ENCODE measurements at places on chromosomes 7 and 10. TPM values are rescaled to one million over a fixed set of nuclear protein-coding genes. Genes with fewer than 3 reads are reported as not detected.

GRCh38 chr10:77072836-77073662 lies 564.6 kb downstream of the KCNMA1 start:
- no peak for DNase-seq

GRCh38 chr7:133484086-133484485 lies 231.2 kb downstream of the EXOC4 start:
- DNase-seq = peak; percentile 6

DNA sequence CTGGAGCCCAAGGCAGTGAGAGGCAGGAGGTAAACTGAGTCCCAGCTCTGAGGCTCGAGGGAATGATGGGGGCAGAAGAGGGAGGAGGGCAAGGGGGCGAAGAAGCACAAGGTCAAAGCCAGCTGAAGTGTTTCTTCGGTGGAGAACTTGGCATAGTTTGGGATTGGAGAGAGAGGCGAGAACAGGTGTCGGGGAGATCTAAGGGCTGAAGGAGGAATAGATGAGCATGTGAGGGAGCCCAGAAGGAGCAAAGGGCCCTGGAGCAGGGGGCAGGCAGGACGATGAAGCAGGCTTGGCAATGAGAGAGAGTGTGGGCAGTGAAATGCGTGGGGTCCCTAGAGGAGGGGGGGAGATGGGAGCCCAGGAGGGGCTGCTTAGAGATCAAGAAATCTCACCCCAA lies 35.9 kb downstream of the SH3PXD2A start:
- DNase-seq = no peak

DNA sequence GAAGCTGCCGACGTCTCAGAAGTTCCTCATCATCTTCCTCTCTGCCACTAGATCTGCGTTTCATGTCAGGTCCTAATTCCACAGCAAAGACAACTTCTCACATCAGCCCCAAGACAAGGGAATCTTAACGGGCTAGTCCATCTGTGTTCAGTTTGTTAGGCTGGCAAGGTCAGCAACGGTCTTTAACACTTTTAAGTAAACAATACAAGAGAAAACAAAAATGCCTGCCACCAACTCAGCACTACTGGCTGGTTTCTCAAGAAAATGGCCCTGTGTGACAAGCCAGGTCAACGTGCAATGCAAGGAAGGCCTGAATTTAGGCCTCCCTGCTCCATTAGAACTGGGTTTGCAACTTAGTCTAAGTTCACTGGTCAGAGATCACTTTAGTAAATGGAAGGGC lies 41.0 kb upstream of the AFAP1L2 start:
- DNase-seq = no peak

DNA sequence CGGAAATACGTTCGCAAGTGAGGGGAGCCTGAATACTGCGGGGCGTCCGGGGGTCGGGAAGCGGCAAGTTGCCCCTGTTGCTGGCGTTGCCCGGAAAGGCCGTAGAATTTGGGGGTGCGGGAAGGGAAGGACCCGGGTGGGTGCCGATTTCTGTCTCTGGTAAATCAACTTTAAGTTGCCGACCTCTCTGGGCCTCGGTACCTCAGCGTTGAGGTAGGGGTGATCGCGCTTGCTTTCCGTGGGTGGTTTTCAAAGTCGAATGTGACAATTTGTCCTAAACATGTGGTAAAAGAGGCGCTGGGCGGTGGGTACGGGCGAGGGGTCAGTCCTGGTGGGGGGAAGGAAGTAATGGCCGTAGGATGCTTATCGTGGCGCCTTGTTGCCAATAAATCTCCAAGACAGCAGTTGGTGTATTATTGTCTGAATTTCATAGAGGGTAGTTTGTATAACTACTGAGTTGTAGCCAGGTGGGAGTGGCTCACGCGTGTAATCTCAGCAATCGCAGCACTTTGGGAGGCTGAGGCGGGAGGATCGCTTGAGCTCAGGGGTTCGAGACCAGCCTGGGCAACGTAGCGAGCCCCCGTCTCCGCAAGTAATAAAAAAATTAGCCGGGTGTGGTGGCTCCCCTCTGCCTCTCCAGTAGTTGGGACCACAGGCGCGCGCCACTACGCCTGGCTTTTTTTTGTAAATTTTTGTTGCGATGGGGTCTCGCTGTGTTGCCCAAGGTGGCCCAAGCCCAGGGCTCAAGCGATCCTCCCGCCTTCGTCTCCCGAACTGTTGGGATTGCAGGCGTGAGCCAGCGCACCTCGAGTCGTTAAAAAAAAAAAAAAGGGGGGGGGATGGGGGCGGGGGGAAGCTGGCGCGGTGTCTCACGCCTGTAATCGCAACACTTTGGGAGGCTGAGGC lies 644 bp downstream of the BUD23 start:
- no peak for DNase-seq

DNA sequence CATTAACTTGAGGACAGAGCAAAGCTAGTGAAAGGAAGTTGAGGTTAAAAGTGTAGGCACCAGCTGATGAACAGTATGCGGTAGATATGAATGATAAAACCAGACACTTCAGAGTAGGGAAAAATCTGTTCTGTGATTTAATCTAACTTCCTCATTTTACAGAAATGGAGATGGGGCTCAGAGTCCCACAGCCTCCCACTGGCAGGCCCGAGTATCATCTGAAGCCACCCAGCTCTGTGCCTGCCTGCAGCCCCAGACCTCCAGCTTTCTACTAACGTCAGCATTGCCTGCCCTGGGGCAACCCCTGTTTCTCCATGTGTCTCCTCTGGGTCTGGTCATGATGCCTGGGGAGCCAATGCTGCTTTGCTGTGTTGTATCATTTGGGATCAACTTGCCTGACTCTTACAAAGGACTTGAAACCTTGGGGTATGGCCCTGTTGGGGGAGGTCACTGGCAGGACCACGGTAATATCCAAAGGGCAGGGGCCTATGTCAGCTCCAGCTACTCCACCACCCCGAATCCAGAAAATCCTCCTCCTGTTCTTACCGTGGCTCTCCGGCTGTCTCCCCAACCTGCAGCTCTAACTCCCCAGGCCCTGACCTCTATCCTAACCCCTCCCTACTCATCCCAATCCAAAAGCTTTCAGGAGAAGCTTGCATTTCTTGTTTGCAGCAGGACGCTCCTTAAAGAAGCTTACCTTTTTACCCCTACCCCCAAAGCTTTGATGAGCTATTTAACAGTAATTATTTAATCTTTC lies 56.2 kb upstream of the NPY start:
- DNase-seq = no peak

DNA sequence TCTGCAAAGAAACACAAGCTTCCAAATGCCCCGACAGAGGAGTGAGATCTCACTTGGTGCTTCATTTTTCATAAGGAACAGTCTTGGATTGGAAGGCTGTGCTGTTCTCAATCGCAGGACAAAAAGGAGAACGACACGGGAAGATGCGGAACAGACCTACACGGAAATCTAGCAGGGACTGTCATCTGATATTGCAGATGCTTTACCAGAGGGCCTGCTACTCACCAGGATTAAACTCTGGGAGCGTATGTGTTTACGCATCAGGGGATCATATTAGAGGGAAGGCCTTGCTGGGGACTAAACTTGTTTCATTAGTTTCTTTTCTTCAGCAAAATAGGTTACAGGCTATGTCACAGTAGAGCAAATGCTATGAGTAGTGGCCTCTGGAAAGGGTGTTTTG lies 82.8 kb upstream of the EEPD1 start:
- DNase-seq = no peak

DNA sequence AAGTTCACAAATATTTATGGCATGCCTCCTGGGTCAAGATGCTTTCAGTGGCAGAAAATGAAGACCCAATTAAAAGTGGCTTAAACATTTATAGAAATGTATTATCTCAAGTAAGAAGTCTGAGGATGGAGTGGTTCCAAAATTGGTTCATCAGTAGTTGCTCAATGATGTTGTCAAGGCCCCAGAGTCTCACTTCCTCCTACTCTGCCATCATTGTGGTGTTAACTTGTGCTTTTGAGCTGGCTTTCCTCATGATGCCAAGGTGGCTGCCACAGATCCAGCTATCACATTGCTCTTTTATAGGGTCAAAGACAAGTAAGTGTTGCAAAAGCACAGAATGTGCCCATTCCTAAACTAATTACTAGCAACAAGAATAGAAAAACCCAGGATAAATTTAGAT lies 404.6 kb upstream of the NRP1 start:
- no peak for DNase-seq

- no peak for DNase-seq
These were observed 113.4 kb downstream of the REEP3 start for GRCh38 chr10:63634488-63635065.

DNA sequence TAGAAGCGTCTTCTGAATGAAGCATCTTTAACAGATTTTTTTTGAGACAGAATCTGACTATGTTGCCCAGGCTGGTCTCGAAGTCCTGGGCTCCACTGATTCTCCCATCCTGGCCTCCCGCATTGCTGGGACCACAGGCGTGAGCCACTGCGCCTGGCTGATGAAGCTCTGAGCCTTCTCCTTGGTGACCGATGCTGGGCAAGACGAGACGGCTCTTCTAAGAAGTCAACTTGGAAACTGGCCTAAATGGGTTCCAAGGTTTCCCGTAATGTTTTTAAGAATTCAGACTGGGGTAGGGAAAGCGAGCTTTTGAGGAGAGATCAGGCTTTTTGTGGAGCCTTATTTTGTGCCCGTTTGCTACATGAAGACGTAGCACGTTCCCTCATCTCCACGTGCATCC lies 224.5 kb downstream of the ZMYND11 start:
- no peak for DNase-seq

DNA sequence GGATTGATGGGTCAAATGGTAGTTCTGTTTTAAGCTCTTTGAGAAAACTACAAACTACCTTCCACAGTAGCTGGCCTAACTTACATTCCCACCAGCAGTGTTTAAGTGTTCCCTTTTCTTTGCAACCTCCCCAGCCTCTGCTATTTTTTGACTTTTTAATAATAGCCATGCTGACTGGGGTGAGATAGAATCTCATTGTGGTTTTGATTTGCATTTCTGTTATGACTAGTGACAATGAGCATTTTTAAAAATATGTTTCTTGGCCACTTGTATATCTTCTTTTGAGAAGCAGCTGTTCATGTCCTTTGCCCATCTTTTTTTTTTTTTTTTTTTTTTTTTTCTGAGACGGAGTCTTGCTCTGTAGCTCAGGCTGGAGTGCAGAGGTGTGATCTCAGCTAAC lies 155.2 kb upstream of the BMPER start:
- no peak for DNase-seq

DNA sequence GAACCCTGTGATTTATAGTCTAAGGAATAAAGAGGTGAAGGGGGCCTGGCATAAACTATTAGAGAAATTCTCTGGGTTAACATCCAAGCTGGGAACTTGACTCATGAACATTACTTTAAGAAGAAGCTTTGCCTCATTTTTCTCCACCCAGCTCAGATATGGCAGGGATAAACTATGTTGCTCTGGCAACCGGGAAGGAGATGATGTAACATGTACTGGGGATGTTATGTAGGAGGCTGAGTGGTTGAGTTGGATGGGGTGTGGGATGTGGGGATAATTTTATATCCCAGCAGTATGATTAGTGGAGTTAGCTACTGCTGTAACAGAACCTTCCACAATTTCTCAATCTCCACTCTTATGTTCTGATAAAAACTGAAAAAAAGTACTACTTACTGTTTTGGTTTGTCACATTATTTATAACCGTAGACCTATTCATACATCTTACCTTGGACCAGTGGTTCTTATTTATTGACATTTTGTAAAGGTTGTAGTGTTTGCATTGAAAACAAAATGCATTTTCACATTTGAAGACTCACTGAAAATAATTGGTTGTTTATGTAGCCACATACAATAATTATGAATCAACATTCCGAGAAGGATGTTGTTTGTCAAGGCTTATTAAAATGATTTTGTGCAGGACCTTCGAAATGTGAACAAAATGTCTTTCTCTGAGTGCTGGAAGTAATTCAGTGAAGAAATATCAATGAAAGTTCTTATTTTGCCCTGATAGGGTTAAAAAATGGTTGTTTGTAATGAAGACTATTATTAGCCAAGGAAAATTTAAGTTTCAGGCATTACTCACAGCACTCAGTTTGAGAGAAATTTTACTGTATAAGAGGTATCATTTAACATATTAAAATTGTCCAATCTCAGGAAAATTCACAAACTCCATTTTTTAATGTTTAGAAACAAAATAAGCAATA lies 1.3 kb downstream of the OR2F2 start:
- peak; percentile 18 for DNase-seq

DNA sequence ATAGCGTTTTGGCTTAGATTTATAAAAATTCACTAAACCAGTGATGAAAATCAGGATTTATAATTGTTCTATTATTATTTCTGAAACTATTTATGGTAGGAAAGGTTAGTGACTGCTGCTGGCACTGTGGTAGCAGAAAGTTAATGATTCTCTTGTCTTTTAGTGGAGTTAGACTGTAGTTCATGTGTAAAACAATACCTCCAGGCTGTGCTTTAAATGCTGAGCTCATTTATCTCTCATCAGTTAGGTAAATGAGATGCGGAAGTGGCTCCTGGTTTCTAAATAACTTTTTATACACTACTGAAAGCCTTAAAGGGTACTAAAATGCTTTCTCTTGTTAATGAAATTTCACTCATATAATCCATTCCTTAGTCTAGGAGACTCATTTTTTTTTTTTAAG lies 326.8 kb upstream of the POT1 start:
- no peak for DNase-seq

DNA sequence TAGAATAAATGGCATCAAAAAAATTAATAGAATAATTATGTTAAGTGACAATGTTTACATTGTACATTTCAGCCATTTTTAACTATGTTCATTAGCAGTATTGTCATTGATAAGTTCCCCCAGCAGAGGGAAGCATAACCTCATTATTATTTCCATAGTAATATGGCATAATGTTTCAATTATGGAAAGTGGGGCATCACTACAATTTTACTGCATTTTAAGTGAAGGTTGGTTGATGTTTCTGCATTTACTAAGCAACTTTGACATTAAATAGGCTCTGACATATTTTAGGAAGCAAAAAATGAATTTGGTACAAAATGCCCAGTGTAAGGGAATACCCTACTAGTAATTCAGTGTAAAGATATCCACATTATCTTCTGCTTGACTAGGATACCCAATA lies 218.3 kb downstream of the SEMA3A start:
- DNase-seq = no peak

- no peak for DNase-seq
These were observed 154.1 kb upstream of the AHR start for GRCh38 chr7:17144322-17144721.

- DNase-seq = no peak
These were observed 15.0 kb downstream of the CDHR3 start for GRCh38 chr7:105978035-105978434.

DNA sequence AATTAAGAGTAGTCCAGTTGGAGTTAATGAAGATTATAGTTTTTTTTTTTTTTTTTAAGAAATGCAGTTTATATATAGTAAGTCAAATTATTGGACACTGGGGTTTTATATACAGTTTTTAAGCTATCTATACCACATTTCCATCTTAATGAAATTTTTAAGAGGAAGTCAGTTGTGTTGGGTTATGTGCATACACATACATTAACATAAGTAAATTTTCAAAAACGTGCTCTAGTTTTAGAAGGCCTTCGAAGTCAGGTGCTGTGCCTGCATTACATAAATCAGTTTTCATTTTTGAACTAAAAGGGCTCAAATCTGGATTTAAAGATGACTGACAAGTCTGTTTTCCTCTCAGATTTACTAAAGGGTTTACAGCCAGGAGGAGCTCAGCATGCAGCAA lies 47.6 kb upstream of the FMC1 start:
- no peak for DNase-seq

The TFEC gene
- 2.2 TPM for total RNA-seq

The AKR1C8 gene
- total RNA-seq = 0.78 TPM

The EGR2 gene
- total RNA-seq = 1.6 TPM

The NEUROD6 gene
- 600 TPM for total RNA-seq

The CLDN4 gene
- 0.31 TPM for total RNA-seq

The CTTNBP2 gene
- total RNA-seq = 39.0 TPM

The CYP3A4 gene
- not detected for total RNA-seq

Measured in occipital lobe (tissue), 3 donors.